Retina (tissue), 1 donor: ENCODE measurements at places on chromosomes 12 and 14.

- no peak for DNase-seq
Measured at GRCh38 chr12:10366875-10367274, 23.0 kb downstream of the KLRK1 start.

GRCh38 chr12:104855599-104855998 is 102.5 kb downstream of the SLC41A2 start:
- no peak for DNase-seq

DNA sequence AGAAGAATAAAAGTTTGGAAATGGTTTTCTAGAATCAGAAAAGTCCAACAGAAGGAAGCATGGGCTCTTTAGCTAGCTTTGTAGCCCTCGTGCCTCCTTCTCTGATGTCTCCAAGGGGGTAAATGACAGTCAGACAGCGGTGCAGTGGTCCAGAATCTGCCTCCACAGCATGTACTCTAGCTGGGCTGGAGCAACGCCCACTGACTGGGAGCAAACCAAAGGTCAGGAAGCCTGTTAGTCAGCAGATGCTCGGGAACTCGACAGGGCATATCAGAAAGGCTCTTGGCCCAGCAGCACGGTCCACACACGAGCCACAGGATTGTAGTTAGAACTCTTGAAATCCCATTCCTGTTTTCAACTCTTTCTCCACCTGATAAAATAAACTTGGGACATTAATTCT is 164.3 kb downstream of the GRIN2B start:
- peak; percentile 15 for DNase-seq

DNA sequence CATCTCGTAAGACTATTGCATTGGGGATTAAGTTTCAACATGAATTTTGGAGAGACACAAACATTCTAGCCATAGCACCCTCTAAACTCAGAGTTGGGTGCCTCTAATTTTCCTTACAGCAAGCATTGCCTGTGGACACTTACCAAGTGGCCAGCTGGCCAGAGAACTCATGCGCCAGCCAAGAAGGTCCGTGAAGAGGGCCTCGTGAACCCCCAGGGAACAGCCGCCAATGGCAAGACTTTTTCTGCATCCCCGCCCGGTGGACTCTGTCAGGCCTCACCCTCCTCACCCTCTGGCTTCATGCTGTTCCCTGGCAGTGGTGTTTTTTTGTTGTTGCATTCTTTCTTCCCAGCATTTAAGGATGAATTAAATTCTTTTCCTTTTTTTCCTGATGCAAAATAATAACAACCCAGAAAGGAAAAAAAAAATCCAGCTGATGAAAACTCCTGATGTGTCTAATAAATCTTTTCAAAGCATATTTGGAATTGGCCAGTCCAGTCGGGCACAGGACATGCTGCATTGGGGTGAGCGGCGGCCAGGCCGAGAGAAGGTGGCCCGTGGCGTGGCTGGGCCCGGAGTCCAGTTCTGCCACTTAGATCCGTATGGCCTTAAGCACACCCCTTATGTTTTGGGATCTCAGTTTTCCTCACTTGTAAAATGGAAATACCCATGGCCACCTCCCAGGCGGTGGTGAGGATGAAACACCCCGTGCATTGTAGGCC is 191.9 kb upstream of the DIO3 start:
- DNase-seq, result no peak

- DNase-seq, result no peak
Measured at GRCh38 chr14:52080158-52080800, 11.4 kb upstream of the NID2 start.

GRCh38 chr14:47596860-47597259 is 78.5 kb downstream of the MDGA2 start:
- DNase-seq, result no peak
